ENCODE measurements at places on chromosomes 2 and 18.
A peak's percentile ranks its signal among the peaks of the same experiment; 100 is the strongest.

DNA sequence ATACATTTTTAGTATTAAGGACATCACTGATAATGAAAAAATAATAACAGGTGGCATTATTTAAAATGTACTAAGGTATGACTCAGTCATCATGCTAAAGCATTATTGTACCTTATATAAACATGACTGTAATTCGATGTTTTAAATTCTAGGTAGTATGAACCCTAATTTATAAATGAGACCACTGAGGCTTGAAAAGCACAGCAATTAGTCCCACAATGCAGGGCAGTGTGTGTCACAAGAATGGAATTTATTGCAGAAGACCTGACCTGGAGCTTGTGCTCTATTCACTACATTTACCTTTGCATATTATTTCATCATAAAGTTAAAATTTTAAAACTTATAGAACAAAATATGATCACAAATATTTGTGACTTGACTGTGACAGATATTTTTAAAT, 358.5 kb upstream of the DSEL start:
- no peak for DNase-seq

DNA sequence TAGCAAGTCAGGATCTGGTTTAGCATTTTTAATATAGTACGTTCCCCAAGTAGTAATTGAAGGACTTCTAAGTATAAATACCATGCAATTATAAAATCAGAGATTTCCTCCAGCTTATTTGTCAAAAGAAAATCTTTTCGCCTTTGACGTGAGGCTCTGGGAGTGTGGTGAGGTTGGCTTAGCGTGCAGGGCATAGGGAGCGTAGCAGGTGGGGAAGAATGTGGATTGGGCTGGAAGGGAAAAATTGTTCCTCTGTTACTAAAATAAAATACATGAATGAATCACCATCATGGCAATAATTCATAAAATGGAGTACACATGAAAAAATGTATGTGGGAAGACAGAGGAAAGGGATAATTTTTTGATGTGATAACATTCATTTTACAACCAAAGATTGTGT, 5.4 kb upstream of the IL1RL2 start:
- DNase-seq = no peak

- DNase-seq = no peak
These were observed 99.1 kb upstream of the COL3A1 start for GRCh38 chr2:188875104-188875503.

- DNase-seq = peak; percentile 67
These were observed 285.1 kb downstream of the SLC4A3 start for GRCh38 chr2:219912491-219912921.

GRCh38 chr2:27627963-27628766, 647 bp downstream of the CCDC121 start:
- DNase-seq = peak; percentile 48

DNA sequence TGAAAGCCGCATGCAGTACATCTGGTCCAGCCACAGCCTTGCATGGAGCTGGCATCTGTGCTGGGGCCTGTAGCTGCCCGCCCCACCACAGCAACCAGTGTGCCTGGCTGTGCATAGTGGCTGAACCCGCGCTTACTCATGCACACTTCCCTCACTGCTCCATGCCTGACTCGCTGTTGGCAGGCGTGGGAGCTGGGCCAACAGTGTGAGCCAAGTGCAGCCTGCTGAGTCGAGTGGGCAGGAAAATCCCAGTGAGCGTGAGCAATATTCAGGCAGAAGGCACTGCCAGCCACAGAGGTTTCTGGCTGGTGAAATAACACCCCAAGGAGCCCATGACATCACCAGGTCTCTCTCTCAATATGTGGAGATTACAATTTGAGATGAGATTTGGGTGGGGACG, 1674.1 kb upstream of the TMEFF2 start:
- no peak for DNase-seq

DNA sequence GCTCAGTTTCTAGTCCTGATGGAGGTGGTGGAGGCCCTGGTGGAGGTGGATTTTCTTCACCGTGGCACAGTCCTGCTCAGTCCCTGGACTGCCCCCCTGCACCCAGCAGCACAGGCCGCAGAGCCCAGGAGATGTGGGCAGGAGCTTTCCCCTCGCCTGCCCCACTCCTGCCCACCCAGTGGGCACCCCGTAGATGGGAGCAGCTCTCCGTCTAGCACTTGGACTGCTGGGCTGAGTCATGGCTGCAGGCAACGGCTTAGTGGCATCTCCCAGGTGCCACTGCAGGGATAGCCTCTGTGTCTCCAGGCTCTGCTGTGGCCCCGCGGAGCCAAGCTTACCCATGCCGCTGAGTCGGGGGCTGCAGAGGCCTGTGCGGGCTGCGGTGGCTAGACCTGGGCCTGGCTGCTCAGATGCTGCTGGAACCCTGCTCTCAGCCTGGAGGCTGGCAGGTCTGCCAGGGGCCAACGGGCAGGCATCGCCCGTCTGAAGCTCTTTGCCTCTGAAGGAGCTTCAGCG, 92.3 kb upstream of the CTDP1 start:
- no peak for DNase-seq

Data from AG08396 (cell line).